RKO (cell line): ENCODE measurements at places on chromosomes 4 and X.

DNA sequence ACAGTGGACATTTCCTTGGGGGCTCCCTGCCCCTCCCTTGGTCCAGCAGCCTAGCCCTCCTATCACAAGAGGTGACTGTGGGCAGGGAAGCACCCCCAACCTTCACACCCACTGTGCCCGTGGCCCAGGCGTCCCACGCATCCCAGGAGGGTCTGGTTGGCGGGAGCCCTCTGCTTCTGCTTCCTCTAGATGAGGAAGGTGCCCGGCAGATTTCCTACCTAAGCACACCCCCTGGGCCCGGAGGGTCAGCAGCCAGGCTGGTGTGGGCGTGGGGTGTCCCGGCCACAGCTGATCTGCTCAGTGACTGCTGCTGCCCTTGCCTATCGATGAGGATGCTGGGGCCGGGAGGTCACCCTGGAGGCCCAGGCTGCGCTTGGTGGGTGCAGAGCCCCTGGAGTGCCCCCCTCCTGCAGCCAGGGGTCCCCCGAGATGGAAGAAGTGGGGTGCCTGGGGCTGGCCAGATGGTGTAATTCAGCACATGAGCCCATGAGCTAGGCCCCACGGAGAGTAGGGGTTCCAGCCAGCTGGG lies 12.2 kb downstream of the SH3BP2 start:
- no peak for DNase-seq

- DNase-seq, result no peak
These were observed 56.8 kb downstream of the LGI2 start for GRCh38 chr4:24973747-24974601.

DNA sequence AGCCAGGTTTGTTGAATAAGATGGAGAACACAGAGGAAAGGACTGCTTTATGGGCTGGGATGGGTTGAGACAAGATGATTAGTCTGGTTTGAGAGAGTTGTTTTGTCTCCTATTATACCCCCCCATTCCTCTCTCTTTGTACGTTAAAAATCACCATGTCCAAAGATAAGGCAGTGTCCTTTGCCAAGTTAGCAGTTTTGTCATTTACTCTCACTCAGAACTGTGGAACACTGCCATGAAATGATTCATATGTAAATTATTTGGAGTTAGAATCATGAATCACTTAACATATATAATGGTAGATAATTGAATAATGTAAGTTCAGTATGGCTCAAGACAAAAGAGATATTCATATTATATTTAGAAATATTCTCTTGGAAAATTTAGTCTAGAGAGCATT lies 151.3 kb downstream of the DCLK2 start:
- DNase-seq, result peak; percentile 55

- peak; percentile 40 for DNase-seq
These were observed 91.5 kb upstream of the GALNT7 start for GRCh38 chr4:173076903-173077634.

- DNase-seq, result peak; percentile 33
These were observed 246.6 kb downstream of the OPHN1 start for GRCh38 chrX:68186552-68187262.

- no peak for DNase-seq
These were observed 127.4 kb downstream of the ZNF330 start for GRCh38 chr4:141348125-141348524.

DNA sequence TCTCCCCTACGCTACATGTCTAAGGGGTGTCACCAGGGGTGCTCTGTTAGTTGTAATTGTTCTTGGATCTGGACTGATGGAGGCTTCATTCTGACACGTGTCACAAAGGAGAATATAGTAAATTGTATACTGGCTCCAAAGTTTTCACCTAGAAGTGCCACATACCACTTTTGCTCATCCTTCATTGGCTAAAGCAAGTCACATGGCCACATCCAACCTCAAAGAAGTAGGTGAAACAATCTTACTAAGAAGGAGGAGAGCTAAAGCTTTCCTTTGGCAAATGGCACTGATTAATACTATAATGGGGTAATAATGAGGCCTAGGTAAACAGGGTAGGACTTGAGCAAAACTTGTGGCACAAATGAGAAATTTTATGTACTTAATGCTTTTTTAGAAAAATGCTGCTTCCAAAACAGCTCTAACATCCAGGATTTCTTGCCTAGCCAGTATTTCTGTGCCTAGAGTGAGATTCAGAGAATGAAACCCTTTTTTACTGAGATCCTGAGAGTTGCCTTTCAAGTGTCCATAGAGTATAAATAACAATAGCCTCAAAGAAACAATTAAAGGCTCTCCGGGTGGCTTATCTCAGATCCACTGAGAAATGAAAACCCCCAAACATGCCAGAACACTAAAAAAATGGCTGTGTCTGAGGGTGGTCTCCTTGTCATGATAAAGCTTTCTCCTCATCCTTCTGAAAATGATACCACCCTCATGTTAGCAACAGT lies 34.7 kb downstream of the NHS start:
- no peak for DNase-seq

- DNase-seq, result no peak
These were observed 430.6 kb downstream of the DTHD1 start for GRCh38 chr4:36712013-36712412.

DNA sequence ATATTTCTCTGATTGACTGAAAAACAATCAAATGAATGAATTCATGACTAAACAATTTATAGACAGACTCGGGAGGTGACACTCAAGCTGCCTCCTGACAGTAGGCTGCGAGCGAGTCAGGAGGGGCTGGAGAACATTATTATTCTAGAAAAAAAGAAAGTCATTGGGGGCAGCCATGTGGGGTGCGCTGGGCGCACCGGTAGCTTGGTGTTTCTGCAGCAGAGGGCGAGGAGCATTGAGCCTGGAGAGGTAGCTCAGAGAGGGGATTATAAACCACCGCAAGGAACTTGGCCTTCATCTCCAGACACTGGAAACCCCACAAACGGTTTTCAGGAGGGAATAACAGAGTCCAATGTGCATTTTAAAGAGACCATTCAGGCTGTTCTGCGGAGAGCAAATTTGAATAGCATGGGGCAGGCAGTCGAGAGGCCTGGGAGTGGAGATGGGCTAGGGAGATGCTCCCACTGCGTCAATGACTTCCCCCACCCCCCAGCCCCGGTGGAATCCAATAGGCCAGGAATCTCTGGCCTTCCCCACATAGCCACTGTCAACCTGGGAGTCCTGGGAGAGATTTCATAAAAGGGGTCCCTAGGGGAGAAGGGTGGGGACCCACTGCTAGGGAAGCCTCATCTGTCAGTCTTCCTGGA lies 168.3 kb downstream of the BCOR start:
- DNase-seq, result no peak

GRCh38 chr4:99679204-99679603 lies 21.6 kb upstream of the C4orf54 start:
- no peak for DNase-seq
